ENCODE measurements at places on chromosomes 4 and X. TPM values are rescaled to one million over a fixed set of nuclear protein-coding genes. Genes with fewer than 3 reads are reported as not detected.

DNA sequence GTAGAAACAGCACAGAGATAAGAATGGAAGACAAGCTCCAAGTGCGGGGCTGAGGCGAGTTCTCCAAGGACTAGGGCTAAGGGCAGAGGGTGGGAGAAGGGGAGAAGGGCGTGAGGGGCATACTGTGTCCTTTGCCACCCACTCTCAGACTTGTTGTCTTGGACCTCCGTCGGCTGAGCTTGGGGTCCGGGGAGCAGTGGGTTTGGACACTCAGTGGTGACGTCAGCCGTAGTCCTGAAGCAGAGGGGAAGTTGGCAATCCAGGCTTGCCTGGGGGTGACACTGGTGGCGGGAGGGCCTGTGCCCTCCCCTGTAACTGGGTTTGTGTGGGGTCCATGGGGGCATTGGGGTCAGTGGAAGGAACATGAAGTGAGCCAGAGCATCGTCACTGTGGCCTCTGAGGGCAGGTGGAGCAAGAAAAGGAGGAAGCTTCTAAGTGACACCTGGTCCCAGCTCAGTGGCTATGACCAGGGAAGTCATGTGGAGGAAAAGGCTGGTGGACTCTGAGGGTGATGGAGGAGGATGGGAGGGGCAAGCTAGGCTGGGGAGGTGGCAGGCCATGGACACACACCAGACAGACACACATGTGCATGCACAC is 17.6 kb downstream of the CD99 start:
- DNase-seq: no peak

- no peak for DNase-seq
Observed at GRCh38 chr4:143397335-143397734, 60.7 kb downstream of the GAB1 start.

DNA sequence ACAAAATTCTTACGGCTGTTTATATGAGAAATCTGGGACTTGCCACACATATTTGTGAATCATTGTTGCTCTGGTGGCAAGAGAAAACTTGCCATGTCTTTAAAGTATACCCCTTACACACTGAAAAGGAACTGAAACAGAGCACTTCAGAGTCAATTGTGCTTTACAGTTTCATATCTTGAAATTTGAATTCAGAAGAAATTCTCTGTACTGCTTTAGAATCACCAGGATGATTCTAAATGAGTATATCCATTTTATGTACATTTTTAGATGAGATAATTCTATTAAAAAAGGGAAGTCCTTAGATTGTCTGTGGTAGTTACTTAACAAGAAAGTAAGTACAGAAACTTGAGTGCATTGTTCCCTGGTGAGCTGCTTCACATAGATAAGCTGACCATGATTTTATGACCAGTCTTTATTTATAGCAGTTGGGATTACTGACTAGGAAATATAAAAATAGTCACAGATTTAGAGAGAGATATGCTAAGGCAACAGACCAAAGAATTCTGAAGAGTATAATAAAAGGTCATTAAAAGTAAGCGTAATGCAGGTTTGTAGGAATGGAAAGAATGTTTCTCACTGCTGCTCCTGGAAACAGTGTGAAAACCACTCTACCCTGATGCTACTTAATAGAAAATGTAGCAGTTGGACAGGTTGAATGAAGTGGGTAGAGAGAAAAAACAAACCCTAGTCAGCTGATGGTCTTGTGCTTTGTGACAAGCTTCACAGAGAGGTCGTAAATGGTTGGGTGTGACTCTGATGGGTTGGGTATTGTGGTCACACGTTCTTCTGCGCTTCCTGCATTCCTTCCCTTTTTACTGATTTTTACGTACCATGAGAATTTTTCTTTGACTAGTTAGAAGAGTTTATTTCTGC is 41.0 kb downstream of the FNIP2 start:
- peak; percentile 36 for DNase-seq

Gene HCCS
- 64.8 TPM for total RNA-seq

DNA sequence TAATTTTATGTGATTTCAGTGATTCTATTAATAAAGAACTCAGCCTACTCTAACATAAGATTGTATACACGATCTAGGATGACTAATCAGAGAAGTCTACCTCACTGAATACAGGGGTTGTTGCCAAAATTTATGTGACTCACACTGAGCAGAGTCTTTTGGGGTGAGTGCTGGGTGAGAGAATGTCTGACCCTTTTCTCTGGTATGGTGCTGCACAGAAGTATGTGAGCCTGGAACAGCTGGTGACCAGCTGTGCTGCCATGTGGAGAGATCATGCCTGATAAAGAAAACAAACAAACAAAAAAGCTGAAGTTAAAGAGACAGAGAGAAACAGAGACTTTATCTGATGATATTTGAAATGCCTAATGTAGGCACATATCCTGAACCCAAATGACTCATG is 618.1 kb upstream of the GRIA3 start:
- no peak for DNase-seq

Gene OTC
- not detected for total RNA-seq

DNA sequence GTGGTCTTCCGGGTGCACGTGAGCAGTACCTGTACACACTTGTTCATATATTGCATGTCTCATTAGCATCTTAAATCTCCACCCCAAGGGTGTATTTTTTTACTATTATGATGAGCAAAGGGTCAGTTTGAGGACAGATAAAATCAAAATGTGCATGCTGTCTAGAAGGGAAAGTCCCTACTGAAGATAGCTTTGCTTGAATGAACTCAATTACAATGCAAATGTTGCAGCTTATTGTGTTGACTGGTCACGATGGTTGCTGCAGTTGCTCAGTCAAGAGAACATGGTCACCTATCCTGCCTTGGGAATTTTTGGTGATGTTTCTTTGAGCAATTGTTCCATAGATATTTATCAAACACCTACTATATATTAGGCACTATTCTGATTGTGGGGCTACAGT is 103.8 kb upstream of the MID1IP1 start:
- no peak for DNase-seq

Gene REELD1
- not detected for total RNA-seq

All from K562 (cell line).